ENCODE measurements at places on chromosomes 16 and 17.

DNA sequence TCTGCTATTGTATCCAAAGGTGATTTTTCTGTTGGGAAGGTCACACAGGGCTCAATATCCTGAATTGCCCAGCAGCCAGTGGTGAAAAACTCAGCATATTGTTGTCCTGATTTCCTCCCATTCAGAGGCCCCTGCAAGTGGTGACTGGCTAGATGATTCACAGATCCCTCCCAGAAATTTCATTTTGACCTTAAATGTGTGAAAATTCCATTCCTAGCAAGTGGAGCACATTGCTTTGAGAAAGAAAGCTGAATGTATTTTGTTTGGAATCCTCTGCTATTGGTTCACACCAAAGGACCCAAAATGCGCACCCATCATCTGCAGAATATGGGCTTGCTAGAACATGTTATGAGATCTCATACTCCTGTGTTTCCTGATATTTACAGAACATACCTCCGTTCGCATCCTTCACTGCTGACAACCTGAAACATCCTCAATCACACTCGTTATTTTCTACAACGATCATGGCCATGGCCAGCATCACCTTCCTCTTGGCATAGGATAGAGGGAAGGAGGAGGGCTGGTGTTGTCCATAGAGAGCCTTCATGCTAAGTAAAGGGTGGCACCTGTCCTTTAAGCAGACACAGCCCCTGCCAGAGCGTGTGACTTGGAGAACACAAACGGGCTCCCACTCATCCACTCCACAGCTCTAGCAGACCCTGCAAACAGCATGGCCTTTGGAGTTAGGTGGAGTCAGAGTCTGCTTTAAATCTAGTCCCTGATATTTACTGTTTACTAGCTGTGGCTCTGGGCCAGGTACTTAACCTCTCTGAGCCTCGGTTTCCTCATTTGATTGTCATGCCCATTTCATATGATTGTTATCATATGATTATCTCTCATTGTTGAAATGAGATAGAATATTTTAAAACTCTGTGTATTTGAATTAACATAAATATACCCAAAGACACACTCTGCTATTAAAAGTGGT is 30.4 kb upstream of the NFAT5 start:
- DNase-seq, result no peak

DNA sequence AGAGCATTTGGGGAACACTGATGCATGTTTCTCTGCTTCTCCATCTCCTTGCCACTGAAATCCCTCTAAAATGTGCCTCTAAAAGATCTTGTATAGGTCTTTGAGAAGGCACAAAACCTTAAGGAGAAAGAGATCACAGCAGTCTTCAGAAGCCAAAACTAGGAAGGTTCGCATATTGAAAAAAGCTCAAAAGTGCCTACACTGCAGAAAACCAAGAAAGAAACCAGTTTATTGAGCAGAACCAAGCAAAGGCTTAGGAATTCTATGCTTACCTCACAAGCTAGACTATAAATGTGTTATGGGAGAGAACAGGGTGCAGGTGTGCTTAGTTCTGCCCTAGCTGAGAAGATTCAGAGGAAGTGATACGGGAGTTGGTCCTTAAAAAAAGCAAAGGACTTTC is 16.6 kb downstream of the DGKE start:
- no peak for DNase-seq

DNA sequence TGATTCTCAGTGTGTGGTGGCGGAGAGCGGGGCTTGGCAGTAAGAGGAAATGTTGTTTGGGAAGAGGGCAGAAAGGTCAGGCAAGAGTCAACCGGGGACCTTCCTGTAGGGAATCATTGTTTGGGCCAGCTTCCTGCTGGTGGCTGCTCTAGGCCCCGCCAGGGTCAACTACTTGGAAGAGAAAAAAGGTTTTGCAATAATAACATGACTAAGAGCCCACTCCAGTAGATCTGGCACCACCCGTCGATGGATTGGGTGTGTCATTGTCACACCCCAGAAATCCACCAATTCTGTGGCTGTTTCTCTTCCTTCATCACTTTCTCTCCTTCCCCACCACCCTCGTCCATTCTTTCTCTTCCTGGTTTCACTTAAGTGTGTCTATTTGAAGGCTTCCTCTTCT is 4.2 kb upstream of the KRT24 start:
- no peak for DNase-seq

- peak; percentile 13 for DNase-seq
These were observed 34.0 kb downstream of the ADGRG5 start for GRCh38 chr16:57576429-57576870.

DNA sequence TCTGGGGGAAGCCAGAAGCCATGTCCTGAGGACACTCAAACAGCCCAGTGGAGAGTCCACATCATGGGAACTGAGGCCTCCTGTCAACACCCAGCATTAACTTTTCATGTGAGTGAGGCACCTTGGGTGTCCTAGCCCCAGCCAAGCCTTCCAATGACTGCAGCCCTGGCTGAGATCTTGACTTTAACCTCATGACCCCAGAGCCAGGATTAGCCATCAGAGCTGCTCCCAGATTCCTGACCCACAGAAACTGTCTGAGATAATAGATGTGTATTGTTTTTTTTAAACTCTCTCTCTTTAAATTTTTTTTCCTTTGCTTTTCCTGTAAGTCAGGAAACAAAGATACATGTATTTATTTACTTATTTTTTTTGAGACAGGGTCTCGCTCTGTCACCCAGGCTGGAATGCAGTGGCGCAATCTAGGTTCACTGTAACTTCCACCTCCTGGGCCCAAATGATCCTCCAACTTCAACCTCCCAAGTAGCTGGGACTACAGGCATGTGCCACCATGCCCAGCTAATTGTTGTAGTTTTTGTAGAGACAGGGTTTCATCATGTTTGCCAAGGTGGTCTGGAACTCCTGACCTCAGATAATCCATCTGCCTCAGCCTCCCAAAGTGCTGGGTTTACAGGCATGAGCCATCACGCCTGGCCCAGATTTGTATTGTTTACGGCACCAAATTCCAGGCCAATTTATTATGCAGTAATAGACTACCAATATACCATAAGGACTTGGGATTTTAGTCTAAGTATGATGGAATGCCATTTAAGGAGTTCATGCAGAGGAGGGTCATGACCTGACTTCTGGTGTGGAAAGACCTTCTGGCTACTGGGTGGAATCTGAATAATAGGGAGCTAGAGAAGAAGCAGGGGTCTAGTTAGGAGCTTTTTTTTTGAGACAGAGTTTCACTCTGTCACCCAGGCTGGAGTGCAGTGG is 14.0 kb upstream of the TMEM94 start:
- DNase-seq, result no peak

DNA sequence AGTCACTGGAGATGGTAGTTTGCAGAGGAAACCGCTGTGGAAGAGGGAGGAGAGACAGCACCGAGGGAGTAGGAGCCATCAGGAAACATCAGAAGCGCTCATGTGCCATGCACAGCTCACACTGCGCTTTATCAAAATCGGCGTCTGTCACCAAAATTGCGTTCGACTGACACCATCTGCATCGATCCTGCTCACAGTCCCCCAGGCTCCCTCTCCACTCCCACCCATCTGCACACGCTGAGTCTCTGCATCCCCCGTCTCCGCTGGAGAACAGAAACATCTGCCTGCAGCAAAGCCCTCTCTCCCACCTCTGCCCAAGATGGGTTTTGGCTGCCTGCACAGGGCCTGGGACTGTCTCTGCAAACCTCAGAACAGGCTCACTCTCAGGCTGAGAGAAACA is 187.5 kb upstream of the RPL38 start:
- no peak for DNase-seq

GRCh38 chr16:53219795-53220454 is 165.1 kb downstream of the CHD9 start:
- no peak for DNase-seq

Measured in NCI-H187 (cell line).